ENCODE measurements at places on chromosomes 3 and 15.

- no peak for DNase-seq
Measured at GRCh38 chr3:123739754-123740153, 144.4 kb downstream of the MYLK start.

GRCh38 chr3:195118671-195119070 lies 152.3 kb downstream of the XXYLT1 start:
- no peak for DNase-seq

DNA sequence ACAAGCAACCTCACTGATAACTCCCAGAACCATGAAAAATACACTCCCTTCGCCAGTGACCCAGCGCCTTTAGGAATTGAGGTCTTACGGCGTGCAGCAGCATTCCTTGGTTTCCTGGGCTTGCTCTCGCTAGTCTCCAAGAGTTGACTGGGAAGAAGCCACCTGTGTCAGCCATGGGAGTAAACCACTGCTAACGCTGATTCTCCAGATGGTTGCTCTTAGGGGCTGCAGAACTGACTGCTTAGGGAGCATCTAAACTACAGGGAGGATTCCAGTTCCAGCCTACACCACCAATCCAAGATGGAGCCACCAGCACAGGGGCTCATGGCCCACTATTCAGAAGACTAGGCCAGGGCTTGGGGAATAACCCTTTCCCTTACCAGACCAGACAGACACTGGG lies 2.4 kb downstream of the RBPMS2 start:
- DNase-seq: no peak

DNA sequence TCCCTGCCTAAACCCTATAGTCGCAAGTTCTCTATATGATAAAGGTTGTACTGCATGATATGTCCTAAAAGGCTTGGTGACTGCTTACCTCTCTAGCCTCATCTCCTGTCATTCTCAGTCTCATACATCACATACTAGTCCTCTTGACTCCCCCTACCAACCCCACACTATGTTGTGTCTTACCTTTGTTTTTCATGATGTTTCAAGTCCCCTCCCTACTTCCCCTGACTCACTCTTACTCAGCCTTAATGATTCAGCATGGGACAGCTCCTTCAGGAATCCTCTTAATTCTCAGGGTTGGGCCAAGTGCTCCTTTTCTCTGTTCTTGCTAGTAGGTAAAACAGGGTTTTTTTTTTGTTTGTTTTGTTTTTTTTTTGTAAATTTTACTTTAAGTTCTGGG lies 49.6 kb downstream of the SLMAP start:
- no peak for DNase-seq

DNA sequence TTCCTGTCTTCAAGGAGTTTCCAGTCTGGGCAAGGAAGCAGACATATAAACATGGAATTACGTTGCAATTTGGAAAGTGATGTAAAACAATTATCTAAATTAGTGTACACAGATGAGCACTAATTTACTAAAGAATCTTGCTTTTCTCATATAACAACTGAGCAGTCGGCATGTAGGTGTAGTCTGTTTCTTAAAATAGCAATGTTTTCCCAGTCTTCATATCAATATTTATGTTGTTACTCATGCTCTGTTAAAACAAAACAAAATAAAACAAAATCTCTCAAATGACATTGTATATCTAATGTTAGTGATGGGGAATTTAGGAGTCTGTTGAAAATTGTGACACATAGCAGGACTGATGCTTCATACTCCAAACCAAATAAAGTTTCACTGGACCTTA lies 75.6 kb downstream of the SAMMSON start:
- DNase-seq: no peak

- DNase-seq: no peak
Measured at GRCh38 chr3:98545940-98546339, 14.2 kb downstream of the GPR15 start.

DNA sequence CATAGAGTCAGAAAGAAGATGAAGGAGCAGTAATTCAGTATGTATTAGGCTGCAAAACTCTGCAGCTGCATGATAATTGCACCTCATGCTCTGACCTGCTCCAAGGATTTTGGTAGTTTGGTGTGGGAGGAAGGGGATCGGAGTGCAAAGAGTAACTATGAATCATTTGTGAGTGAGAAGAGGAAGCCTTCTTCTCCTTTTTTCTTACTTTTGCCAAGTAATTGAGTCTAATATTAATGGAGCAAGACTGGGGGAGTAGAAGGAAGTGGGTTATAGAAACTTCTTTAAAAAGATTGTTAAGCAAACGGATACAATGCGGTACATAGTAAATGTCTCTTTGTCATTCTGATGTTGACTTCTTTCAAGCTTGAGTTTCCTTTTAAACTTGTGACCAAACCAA lies 276.5 kb downstream of the EDEM1 start:
- DNase-seq: no peak

DNA sequence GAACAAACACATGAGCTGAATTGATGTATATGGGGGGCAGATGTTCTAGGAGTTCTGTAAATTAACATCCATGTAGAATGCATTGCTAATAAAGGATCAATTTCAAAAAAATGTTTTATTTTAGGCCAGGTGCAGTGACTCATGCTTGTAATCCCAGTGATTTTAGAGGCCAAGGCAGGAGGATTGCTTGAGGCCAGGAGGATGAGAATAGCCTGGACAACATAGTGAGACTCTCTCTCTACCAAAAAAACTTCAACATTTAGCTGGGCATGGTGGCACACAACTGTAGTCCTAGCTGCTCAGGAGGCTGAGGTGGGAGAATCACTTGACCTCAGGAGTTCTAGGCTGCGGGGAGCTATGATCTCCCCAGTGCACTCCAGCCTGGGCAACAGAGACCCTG lies 6.5 kb upstream of the NUP210 start:
- DNase-seq: no peak

DNA sequence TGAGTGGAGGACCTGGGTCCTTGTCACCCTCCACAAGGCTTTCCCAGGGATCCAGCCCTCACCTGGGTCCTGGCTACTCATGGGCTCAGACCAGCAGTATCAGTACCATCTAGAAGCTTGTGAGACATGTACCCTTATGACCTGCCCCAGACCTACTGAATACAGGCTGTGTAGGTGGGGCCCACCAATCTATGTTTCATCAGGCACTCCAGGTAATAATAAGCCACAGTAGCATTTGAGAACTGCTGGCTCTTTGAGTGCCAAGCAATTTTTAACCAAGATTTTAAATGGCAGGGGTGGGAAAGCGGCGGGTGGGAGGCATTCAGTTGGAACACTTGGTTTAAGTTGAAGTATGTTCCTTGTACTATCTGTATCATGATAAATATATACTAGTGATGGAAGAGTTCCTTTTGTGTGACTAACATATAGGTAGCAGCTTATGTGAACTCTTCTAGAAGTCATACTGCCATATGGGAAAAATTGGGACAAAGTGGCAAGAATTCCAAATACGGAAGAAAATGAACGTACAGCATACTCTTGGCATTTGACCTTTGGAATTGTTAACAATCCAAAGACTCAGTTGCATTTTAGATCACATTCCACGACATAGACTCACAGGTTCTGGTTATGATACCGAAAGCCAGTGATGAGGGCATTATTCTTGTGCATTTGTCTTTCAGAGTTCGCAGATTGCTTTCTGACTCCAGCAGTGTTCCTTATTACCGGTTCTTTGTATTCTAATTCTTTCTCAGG lies 190.4 kb downstream of the GHSR start:
- DNase-seq: no peak

- no peak for DNase-seq
Measured at GRCh38 chr3:50157827-50158529, 2.9 kb downstream of the SEMA3F start.

DNA sequence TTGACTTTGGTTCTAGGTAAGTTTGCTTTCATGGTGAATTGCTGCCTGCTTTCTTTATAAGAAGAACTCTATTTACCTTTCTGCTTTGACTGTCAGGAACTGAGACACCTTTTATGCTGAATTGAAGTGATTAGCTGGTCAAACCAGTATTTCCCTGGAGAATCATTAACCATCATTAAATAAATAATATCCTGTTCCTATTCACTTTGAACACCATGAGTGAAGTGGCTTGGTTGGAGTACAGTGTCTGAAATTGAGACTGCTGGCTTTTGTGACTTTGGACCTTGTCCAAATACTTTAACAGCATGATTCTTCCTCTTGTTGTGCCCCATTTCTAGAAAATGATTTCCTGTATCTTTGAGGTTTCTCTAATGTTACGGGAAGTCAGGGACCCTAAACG lies 5.6 kb upstream of the TMEM62 start:
- no peak for DNase-seq

DNA sequence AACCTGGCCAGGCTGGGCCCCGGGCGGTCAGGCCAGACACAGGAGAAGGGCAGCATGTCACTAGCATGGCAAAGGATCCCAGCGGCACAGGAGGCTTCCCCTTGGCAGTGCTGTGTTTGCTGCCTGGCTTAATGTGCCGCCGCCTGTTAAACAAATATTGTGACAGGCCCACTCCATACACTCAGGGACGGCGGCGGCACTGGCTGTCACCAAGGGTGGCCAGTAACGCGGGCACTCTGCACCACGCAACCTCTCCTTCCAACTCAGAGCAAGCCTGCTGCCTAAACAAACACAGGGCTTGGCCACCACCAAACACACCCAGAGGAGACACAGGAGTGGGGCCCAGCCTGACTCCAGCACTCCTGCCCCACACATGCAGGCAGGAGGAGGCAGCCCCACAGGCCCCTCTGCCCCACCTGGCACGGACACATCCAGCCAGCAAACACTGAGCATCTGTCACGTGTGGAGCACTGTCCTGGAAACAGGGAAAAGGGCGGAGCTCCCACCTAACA lies 48.0 kb downstream of the TPRA1 start:
- no peak for DNase-seq

- DNase-seq: no peak
Measured at GRCh38 chr3:145903472-145904013, 257.4 kb downstream of the PLOD2 start.

GRCh38 chr3:40971191-40972168 lies 227.8 kb upstream of the CTNNB1 start:
- DNase-seq: no peak

- DNase-seq: no peak
Measured at GRCh38 chr3:85120879-85121278, 162.1 kb downstream of the CADM2 start.

GRCh38 chr3:4926892-4927291 lies 52.3 kb upstream of the BHLHE40 start:
- no peak for DNase-seq

DNA sequence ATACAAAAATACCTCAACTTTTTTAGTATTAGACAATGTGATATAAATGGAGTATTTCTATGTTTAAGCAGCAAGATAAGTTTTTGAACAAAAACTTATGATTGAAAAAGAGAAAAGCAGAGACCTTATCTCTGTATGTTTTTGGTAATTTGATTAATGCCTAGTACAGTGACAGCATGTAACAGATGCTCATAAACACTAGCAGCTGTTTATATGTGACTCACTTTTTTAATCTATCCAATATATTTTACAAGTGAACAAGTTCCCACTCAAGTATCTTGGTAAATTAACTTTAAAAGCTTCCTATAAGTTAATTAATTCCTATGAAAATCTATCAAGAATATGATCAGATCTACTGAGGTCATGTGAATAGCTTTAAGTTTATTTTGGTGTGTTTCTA lies 55.1 kb downstream of the NGLY1 start:
- no peak for DNase-seq

DNA sequence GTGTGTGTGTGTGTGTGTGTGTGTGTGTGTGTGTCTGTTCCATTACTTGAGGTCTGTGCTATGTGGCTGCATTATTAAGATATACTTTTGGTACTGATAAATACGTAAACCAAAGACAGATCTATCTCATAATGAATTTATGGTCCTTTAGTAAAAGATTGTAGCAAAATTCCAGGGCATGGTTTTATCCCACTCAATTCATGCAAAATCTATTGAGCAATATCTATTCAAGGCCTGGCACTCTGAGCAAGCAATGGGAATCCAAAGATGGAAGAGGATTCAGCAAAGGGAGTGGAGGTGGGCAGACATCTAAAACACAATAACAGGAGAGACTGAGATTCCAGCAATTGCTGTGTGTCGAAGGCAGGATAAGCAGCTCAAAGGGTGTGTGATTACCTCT lies 86.8 kb downstream of the RFTN1 start:
- DNase-seq: no peak

- no peak for DNase-seq
Measured at GRCh38 chr3:169894110-169894509, 17.3 kb upstream of the SAMD7 start.

GRCh38 chr3:178146406-178146831 lies 389.8 kb upstream of the KCNMB2 start:
- no peak for DNase-seq

GRCh38 chr3:197305854-197306253 lies 7.4 kb upstream of the DLG1 start:
- no peak for DNase-seq

DNA sequence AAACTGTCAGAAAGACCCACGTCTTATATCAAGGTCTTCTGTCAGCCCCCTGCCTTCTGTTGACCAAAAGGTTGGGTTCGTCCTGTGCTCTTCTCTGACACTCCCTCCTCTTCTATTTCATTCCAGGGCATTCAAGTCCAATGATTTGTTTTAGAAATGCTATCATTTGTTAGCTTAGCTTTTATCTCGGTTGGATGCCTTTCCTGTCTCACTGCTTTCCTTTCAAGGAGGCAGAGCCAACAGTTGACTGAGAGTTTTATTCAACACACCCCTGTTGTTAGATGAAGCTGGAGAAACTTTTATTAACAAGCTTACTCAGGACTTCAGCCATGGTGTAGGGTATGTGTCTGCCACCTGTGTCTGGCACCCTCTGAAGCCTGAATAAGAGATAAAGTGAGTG lies 112.0 kb upstream of the SLC7A14 start:
- no peak for DNase-seq

DNA sequence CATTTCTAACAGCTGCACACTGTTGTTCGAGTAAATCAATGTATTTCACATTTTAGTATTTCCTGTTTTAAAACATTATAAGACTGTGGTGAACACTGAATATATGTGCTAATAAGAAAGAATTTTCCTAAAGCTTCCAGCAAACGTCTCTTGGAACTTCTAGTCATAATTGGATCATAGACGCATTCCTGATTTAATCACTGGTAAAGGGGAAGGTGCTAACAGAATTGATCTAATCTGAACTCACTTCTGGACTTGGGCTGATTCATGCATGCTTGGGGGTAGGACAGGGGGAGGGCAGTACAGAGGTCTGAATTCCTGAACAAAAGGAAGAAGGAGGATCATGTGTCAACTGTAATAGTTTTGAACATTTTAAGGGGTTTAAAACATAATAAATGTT lies 7.3 kb upstream of the LEKR1 start:
- no peak for DNase-seq

GRCh38 chr15:66996094-66996493 lies 69.3 kb upstream of the SMAD3 start:
- no peak for DNase-seq

DNA sequence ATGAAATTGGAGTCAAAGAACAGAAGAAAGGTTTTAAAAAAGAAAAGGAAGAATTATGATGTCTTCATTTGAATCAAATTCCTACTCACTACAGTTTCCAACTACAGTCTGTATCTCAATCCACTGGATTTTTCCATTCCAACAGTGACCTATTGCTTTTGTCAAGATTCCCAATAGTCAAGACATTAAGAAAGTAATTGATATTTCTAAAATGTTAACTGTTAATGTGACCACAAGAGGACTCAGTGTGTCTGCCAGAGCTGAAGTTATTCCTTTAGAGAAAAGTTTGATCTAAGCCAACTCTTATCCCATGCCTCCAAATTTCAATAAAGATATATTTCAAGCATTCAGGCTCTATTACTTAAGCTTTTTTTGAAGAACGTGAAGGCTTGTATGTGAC lies 163.2 kb downstream of the CACNA1D start:
- no peak for DNase-seq

Data from CD4-positive, alpha-beta memory T cell (primary cell).